ENCODE measurements at places on chromosomes 5 and 9.
A peak's percentile ranks its signal among the peaks of the same experiment; 100 is the strongest.

DNA sequence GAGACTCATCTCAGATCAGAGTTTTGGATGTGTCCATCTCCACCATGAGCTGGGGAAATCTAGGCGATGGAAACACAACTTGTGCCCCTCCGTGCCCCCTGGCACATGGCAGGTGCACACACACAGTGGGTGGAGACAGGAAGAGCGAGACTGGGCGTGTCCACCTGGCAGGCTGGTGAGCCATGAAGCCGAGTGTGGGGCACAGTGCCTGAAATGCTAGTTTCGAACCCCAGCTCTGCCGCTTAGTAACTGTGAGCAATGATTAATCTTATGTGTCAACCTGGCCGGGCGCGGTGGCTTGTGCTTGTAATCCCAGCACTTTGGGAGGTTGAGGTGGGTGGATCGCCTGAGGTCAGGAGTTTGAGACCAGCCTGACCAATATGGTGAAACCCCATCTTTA is 80.8 kb upstream of the RNU6ATAC start:
- no peak for DNase-seq

DNA sequence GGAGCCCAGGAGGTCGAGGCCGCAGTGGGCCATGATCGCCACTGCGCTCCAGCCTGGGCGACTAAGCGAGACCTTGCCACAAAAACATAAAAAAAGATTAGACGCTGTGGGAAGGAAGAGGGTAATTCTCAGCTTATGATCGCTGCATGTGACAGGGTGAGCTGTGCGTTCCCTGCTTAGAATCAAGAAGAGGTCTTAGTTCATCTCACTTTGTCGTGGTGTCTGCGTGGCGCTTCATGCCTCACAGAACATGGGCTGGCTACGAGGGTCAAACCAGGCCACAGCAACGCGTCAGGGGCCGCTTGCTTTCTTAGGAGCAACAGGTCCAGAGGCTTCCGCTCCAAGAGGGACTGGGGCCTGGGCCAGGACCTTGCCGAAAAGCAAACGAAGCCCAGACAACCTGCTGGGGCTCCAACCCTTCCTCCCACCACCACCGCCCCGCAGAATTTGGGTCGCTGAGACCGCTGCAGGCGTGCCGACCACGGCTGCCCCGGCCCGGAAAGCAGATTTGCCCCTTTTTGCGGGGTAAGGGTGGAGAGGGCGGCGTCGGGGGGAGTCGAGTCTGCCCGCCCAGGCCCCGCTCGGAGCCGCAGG is 10.0 kb upstream of the GRIN1 start:
- peak; percentile 41 for DNase-seq

- no peak for DNase-seq
These were observed 22.1 kb downstream of the CAMSAP1 start for GRCh38 chr9:135885100-135885853.

- no peak for DNase-seq
These were observed 18.2 kb downstream of the CDO1 start for GRCh38 chr5:115798252-115798651.

GRCh38 chr9:27019589-27019988 is 14.1 kb upstream of the LRRC19 start:
- DNase-seq = peak; percentile 18

DNA sequence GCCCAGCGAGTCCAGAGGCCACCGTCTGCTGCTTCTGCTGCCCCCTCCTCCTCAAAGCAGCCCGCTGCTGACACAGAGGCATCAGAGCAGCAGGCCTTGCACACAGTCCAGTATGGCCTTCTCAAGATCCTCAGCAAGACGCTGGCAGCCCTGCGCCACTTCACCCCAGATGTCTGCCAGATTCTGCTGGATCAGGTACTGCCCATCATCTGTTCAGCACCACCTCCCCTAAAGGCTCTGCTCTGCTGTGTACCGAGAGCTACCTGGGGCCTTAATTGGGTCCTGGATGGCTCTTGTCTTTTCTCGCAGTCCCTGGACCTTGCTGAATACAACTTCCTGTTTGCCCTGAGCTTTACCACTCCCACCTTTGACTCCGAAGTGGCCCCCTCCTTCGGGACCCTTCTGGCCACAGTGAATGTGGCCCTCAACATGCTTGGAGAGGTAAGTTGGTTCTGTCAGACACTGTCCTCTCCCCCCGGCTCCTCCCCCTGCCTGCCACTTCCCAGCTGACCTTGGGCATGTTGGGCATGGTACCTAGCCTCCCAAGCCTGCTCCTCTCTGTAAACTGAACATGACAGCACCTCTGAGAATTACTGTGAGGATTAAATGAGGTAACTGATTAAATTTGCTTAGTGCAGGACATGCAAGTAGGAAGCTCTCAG is 22.7 kb downstream of the SH3GLB2 start:
- no peak for DNase-seq

DNA sequence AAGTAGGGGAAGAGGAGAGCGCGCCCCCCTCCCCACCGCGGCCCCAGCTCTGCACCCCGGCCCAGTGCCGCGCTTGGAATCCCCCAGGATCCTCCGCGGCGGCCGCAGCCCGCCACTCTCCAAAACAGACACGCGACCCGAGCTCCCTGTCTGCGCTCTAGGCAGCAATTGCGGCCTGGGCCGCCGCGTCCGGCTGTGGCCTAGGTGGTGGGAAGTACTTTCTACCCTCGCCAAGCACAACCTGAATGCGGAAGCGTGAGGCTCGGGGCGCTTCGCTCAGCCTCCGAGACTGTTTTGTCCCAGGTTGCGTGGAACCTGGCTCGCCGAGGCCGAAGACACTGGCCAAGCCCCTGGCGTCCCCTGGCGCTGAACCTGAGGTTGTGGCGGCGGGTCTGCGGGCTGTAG is 3.3 kb upstream of the FOXB2 start:
- peak; percentile 40 for DNase-seq

DNA sequence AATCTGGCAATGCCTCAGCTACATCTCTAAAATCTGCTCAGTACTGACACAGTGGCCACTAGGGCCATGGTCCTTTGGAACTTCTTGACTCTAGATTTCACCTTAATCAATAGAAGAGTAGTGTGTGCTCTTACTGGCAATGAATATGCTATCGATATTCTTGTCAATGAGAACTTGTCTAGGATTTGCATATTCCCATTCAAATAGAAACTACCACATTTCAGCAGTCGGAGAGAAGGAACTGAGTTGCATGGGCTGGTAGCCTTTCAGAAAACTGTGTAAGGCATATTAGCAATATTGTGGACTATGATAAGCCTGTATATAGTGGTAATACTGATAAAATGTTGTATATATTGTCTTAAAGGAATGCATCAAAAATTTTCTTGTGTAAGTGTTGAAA is 45.3 kb upstream of the NAA35 start:
- no peak for DNase-seq

DNA sequence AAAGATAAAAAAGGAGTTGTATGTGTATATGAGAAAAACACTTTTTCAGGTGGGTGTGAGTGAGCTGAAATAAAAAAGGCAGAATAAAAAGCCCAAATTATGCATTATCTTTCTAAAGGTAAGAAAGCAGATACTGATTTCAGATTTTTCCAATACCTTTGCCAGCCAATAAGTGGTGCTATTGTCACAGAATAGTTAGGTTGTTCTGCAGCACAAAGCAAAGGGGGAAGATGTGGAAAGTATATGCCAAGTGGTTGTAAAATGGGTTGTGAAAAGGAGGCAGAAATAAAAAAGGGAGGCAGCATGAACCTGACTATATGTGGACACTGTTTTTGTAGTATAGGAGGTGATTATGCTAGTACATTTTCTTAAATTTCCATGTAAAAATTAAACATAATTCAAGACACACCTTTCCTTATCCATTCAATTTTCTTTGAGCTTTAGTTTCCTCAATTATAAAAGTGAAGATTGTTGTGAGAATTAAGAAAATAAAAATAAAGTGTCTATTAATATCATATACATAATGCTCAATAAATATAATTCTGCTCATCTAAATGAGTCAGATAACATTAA is 106.7 kb downstream of the SMIM15 start:
- DNase-seq = peak; percentile 79

GRCh38 chr5:134566741-134567221 is 41.3 kb downstream of the JADE2 start:
- DNase-seq = no peak

- no peak for DNase-seq
These were observed 79.0 kb downstream of the PAPPA start for GRCh38 chr9:116232424-116233159.

- peak; percentile 82 for DNase-seq
These were observed 10.3 kb upstream of the AK1 start for GRCh38 chr9:127887792-127888191.

DNA sequence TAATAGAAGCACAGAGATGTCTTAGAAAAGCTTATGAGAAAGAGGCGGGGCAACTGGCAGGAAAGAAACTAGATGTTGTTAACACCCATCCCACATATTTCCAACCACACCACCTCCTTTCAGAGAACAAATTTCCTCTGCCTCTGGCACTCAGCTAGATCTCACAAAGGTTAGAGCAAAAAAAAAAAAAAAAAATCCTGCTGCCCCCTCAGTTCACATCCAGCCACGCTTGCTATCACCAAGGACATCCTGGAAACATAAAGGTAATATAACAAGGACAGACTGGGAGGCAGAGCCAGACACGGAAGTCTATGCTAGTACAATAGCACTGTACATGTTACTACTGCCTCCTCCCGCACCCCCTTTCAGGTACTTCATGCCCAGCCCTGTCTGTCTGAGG is 238.0 kb upstream of the PTGER4 start:
- DNase-seq = peak; percentile 3

DNA sequence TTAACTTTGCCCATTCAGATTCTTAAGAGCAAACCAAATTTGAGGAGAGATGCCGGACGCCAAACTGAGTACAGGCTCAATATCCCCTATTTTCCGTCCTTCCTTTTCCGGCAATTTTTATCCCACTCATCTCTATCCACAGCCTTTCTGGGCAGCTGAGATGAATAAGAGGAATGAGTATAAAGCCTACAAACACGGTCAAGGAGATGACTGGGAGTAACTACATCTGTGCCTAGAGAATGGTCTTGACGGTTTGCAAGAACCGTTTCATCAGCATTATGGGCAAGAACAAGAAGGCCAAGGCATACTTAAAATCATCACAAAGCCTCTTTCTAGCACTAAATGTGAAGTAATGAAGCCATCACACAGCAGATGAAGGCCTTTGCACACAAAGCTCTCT is 227.3 kb downstream of the DCP2 start:
- no peak for DNase-seq

DNA sequence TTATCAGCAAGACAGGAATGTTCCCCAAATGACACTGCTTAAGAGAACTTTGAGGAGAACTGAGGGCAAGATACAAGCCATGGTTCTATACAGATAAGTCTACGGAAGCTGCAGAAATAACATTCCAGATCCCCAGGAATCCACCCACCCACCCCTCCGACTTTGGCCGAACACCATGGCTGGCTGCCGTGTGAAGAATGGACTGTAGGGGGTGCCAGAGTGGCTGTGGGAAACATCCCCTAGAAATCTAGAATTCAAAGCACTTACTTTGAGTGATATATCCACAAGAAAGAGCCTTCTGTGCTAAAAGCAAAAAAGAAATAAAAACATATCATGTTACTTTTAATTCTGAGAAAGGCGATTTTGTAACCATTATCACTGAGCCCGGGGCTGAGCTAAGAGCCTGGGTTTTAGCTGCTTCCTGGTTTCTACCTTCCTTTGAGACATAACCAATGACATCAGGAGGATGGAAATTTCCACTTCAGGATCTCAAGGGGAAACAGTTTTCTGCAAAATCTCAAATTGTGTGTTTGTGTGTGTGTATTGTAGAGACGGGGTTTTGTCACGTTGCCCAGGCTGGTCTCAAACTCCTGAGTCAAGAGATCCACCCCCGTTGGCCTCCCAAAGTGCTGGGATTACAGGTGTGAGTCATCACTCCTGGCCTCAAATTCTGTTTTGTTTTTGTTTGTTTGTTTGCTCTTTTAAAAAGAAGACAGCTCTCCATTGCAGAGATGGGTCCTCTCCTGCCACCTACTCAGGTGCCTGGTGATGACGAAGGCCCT is 36.4 kb downstream of the GGTA1 start:
- DNase-seq = peak; percentile 78

- DNase-seq = no peak
These were observed 284.1 kb downstream of the NFIB start for GRCh38 chr9:14029806-14030374.

DNA sequence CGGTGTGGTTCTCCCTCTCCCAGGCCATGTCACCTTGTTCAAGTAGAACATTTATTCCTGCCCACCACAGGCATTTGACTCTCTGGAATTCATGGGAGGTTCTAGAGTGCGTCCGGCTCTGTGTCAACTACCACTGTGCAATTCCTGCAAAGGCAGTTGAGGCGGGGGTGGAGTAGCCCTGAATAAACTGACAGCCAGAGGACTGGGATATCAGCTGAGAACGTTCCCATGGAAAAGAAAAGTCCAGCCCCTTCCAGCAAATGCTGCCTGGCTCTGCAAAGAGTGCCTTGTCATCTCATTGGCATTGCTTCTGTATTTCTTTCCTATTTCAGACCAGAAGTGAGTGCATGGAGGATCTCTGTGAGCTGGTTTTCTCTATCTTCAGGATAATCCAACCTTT is 18.9 kb upstream of the MEGF9 start:
- DNase-seq = no peak

- peak; percentile 97 for DNase-seq
These were observed 133.3 kb upstream of the PCA3 start for GRCh38 chr9:76630916-76631315.

DNA sequence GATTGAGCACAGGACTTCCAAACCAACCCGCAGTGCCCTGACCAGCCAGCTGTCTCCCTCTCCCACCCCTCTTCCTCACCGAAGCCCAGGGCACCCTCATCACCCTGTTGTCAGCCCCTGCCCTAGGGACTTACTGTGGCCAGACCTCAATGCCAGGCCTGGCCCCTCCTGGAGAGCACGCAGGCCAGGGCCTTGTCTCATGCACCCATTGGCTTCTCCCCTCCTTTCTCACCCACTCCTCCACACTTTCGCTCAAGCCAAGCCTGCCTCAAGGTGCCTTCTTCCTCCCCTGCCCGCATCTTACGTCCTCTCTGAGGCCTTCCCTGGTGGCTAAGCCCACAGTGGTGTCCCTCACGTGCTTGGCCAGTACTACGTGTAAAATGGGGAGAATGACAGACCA is 33.3 kb upstream of the N4BP3 start:
- DNase-seq = no peak

GRCh38 chr9:80086822-80087345 is 515.1 kb downstream of the TLE4 start:
- DNase-seq = no peak

GRCh38 chr5:175246889-175247520 is 197.0 kb downstream of the DRD1 start:
- DNase-seq = no peak

GRCh38 chr9:121443981-121444380 is 55.7 kb downstream of the GGTA1 start:
- no peak for DNase-seq

- DNase-seq = no peak
These were observed 25.6 kb downstream of the TGFBI start for GRCh38 chr5:136054142-136055019.

GRCh38 chr9:120924698-120925534 is 1.7 kb downstream of the TRAF1 start:
- DNase-seq = no peak

GRCh38 chr9:26066237-26066636 is 388.0 kb upstream of the TUSC1 start:
- DNase-seq = no peak

- DNase-seq = no peak
These were observed 338.0 kb downstream of the MAN2A1 start for GRCh38 chr5:110027527-110028322.

- DNase-seq = no peak
These were observed 19.9 kb upstream of the ZFAND5 start for GRCh38 chr9:72384710-72385485.
